ENCODE measurements at places on chromosomes 11 and 22.

- DNase-seq = no peak
- peaks cover 4% of the 10 kb centered on the region for H3K4me1 ChIP-seq
- H3K27me3 ChIP-seq = no peaks in the 10 kb centered on the region
- peaks cover 2% of the 10 kb centered on the region for H3K36me3 ChIP-seq
- no peak overlapping the region for H3K27ac ChIP-seq
- H3K4me3 ChIP-seq = no peak overlapping the region
Observed at GRCh38 chr11:35337914-35338305, 81.4 kb downstream of the SLC1A2 start.

DNA sequence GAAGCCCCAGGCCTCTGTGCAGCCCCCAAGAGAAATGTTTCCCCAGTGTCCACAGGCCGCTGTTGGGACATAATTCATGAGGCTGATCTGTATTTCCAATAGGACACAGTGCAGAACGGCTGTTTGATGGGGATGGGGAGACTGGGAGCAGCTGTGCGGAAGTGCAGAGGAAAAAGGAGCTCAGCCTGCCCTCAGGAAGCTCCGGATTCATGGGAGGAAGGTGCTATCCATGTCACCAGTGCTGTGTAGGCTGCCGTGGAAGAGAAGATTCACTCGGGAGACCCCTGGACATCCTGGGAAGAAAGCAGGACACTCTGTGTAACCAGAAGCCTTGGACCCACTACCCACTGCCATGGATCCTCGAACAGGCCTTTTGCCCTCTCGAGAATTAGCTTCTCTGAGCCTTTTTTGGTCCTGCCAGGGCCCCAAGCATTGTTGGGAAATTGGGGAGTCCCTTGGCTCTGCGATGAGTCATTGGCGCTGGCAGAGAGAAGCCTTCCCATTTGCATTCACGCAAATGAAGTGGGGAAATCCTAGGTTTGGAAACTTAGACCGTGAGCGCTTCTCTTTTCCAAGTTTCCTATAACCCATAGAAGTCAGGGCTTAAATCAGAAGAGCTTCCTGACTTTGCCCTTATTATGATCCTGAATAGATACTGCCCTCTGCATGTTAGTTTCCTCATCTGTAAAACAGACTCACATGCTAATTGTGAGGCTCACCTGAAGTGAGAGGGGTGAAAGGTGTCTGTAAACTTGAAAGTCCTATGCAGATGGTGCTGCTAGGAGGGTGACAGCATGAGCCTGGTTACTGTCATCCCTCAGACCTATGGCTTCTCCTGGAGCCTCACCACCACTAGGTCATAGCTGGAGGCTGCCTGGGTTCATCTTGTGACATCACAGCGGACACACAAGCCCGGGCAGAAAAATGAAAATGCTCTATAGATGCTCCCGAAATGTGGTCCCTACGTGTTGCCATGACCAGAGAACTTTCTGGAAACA, 229.2 kb upstream of the B3GAT1 start:
- H3K27me3 ChIP-seq = peaks cover 64% of the 10 kb centered on the region
- no peaks in the 10 kb centered on the region for H3K4me1 ChIP-seq
- no peak for DNase-seq
- H3K27ac ChIP-seq = no peak overlapping the region

DNA sequence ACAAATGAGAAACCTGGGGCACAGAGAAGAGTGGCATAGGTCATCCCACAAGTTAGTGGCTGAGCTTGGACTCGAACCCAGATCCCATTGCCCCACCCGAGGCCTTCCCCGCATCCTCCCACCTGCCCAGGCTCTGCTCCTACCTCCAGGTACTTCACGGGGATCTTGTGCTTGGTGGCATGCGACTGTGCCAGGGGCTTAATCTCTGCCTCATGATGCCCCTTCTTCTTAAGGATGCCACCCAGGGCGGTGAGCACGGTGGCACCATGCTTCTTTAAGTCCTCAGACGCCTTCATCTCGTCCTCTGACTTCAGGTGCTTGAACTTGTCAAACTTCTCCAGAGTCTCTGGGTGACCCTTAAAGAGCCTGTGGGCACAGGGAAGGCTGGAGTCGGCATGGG, 6.4 kb downstream of the MB start:
- H3K27ac ChIP-seq = peak overlapping the region; percentile 21
- DNase-seq = no peak
- H3K4me3 ChIP-seq = no peak overlapping the region
- peaks cover 51% of the 10 kb centered on the region for H3K27me3 ChIP-seq

- peaks cover 37% of the 10 kb centered on the region for H3K27me3 ChIP-seq
- peaks cover 3% of the 10 kb centered on the region for H3K36me3 ChIP-seq
- peaks cover 11% of the 10 kb centered on the region for H3K4me1 ChIP-seq
Observed at GRCh38 chr22:49724030-49724892, 103.4 kb downstream of the BRD1 start.

DNA sequence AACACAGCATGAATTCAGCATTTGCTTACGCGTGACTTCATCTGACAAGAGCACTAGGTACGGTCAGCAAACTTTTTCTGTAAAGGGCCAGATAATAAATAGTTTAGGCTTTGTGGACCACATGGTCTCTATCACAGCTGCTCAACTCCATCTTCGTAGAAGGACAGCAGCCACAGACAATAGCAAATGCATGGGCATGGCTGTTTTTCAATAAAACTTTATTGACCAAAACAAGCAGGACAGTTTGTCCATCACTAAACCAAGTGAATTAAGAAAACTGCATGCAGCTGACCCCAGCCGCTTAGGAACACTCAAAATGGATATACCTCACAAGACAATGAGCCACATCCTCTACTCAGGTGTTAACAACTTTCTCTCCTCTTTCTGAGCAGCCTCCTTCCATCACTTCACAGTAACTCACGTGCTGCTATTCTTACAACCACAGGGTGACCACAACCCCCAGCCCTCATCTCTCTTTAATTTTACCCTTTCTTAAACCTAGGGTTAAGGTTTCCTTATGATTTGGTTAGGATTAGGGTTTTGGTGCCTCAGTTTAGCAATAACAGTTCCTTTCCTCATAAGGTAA, 22.7 kb upstream of the ARHGAP32 start:
- no peak for DNase-seq
- H3K36me3 ChIP-seq = no peaks in the 10 kb centered on the region
- no peaks in the 10 kb centered on the region for H3K27me3 ChIP-seq
- H3K4me3 ChIP-seq = no peak overlapping the region
- no peaks in the 10 kb centered on the region for H3K4me1 ChIP-seq
- no peak overlapping the region for H3K27ac ChIP-seq

GRCh38 chr11:63783925-63784592, 15.5 kb upstream of the ZFTA start:
- peaks cover 6% of the 10 kb centered on the region for H3K36me3 ChIP-seq
- peaks cover 12% of the 10 kb centered on the region for H3K4me1 ChIP-seq

DNA sequence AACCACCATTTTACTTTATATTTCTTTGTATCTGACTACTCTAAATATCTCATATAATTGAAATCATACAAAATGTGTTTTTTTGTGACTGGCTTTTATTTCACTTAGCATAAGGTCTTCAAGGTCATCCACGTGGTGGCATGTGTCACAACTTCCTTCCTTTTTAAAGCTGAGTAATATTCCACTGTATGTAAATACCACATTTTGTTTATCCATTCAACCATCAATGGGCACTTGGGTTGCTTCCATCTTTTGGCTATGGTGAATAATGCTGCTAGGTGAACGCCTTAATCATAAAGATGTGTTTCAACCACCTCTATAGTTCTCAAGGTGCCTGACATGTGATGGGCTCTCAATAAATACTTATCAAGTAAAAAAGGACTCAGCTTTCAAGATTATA, 15.5 kb downstream of the RAB30 start:
- H3K4me1 ChIP-seq = peaks cover 20% of the 10 kb centered on the region
- no peak overlapping the region for H3K4me3 ChIP-seq
- H3K27ac ChIP-seq = no peak overlapping the region

GRCh38 chr11:124746621-124747243, 5.3 kb downstream of the VSIG2 start:
- no peaks in the 10 kb centered on the region for H3K27me3 ChIP-seq
- peaks cover 11% of the 10 kb centered on the region for H3K4me1 ChIP-seq

GRCh38 chr11:66976028-66976467, 944 bp downstream of the C11orf86 start:
- DNase-seq = no peak
- H3K27me3 ChIP-seq = peaks cover 18% of the 10 kb centered on the region
- H3K4me3 ChIP-seq = no peak overlapping the region
- H3K4me1 ChIP-seq = no peaks in the 10 kb centered on the region
- no peak overlapping the region for H3K27ac ChIP-seq
- no peaks in the 10 kb centered on the region for H3K36me3 ChIP-seq

DNA sequence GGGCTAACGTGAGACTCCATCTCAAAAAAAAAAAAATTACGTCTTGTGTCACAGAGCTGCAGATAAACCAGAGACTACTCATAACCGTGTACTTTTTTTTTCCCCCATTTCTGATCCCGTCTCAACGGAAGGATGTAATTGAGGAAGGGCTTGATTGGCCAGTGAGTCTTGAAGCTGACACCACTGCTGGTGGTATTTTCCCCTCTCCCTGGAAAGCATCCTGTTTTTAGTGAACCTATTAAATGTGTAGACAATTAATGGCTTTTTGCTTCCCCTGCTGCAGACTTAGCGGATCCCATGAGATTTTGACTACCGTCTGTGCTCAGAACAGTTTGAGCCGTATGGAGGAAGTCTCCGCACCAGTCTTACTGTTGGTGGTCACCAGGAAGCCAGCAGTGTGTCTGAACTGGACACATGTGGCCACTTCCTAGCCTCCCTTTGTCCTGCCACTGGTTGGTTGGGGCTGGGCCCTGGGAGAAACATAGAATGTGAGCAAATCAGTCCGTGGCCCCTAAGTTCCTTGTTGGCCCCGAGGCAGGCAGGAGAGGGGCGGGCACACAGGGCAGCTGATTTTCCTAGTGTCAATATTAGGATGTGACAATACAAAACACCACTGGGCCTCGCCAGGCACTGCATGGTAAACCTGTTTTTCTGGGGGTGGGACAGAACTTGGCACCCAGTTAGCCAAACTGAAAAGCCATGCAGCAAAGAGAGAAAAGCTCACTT, 3.1 kb downstream of the BIK start:
- H3K4me3 ChIP-seq = no peak overlapping the region
- H3K36me3 ChIP-seq = no peaks in the 10 kb centered on the region
- no peaks in the 10 kb centered on the region for H3K27me3 ChIP-seq
- no peak overlapping the region for H3K27ac ChIP-seq
- H3K4me1 ChIP-seq = peaks cover 7% of the 10 kb centered on the region

GRCh38 chr22:43860831-43861230, 1.5 kb downstream of the SULT4A1 start:
- no peak overlapping the region for H3K4me3 ChIP-seq
- no peaks in the 10 kb centered on the region for H3K36me3 ChIP-seq
- H3K4me1 ChIP-seq = peaks cover 2% of the 10 kb centered on the region
- H3K27me3 ChIP-seq = peaks cover 64% of the 10 kb centered on the region

- H3K36me3 ChIP-seq = no peaks in the 10 kb centered on the region
- H3K27ac ChIP-seq = no peak overlapping the region
- peaks cover 45% of the 10 kb centered on the region for H3K27me3 ChIP-seq
- DNase-seq = no peak
- peaks cover 5% of the 10 kb centered on the region for H3K4me1 ChIP-seq
- H3K4me3 ChIP-seq = no peak overlapping the region
Observed at GRCh38 chr11:33976495-33977199, 74.9 kb upstream of the CAPRIN1 start.

DNA sequence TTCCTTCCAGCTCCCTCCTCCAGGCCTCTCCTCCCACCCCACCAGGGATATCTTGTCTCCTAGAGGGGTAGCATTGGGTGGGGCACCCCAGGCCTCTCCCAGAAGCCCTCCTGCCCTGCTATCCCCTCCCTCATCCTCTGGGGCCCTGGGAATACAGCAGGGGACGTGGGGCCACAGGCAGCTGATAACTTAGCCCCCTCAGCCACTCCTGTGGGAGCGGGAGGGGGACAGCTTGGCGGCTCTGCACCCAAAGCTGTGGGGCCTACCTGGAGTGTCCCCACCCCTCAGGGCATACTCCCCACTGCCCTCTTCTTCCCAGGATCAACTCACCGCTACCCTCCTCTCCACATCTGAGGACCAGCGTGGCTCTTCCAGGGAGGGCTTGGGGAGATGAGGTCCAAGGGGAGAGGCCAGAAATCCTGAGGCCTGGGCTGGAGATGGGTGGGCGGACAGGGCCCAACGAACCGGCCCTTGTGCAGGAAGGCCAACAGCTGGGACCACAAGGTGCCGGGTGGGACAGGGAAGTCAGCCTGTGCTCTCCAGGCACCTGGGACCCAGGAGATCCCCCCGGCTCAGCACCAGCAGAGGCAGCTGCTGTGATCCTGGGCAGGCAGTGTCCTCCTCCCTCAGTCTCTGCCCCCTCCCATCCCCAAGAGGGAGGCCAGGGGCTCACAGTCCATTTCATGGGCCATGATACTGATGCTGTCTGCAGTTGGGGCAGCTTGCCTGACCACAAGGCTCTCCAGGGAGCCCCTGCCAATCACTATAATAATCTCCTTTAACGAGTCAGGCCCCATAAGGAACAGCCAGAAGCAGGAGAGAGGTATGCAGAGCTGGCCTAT, 23.2 kb downstream of the NEAT1 start:
- peaks cover 24% of the 10 kb centered on the region for H3K4me1 ChIP-seq
- no peaks in the 10 kb centered on the region for H3K27me3 ChIP-seq
- H3K36me3 ChIP-seq = peaks cover 5% of the 10 kb centered on the region

GRCh38 chr22:34975721-34976120, 90.2 kb upstream of the ISX start:
- no peak overlapping the region for H3K4me3 ChIP-seq
- H3K27me3 ChIP-seq = peaks cover 40% of the 10 kb centered on the region
- H3K4me1 ChIP-seq = no peaks in the 10 kb centered on the region
- H3K27ac ChIP-seq = no peak overlapping the region
- no peak for DNase-seq

DNA sequence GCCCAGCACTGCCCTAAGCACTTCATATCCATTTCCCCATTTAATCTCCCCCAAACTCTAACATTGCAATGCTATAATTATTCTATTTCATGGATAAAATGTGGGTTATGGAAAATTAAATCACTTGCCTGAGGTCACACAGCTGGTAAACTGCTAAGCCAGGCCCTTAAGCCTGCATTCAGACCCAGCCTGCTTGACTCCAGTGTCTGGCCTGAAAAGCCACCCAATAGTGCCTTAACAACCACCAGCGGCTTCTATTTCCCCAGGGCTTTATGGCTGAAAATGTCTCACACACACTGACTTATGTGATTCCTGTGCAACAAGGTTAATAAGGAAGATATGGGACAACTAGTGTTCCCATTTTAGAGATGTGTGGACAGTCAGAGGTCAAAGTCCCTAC, 178.5 kb upstream of the SNX19 start:
- no peaks in the 10 kb centered on the region for H3K27me3 ChIP-seq
- H3K27ac ChIP-seq = no peak overlapping the region
- no peaks in the 10 kb centered on the region for H3K4me1 ChIP-seq
- H3K4me3 ChIP-seq = no peak overlapping the region
- no peaks in the 10 kb centered on the region for H3K36me3 ChIP-seq

GRCh38 chr11:16981651-16982194, 32.5 kb downstream of the PLEKHA7 start:
- H3K4me3 ChIP-seq = no peak overlapping the region
- H3K27ac ChIP-seq = no peak overlapping the region
- DNase-seq = no peak
- peaks cover 9% of the 10 kb centered on the region for H3K36me3 ChIP-seq
- peaks cover 22% of the 10 kb centered on the region for H3K4me1 ChIP-seq

- no peak overlapping the region for H3K27ac ChIP-seq
- no peaks in the 10 kb centered on the region for H3K27me3 ChIP-seq
- H3K4me3 ChIP-seq = no peak overlapping the region
- H3K36me3 ChIP-seq = peaks cover 6% of the 10 kb centered on the region
Observed at GRCh38 chr11:75853971-75854370, 39.0 kb downstream of the UVRAG start.

Measured in T-helper 17 cell (primary cell).